HT1080 (cell line): ENCODE measurements at places on chromosomes 16 and 17. TPM values are rescaled to one million over a fixed set of nuclear protein-coding genes. Genes with fewer than 3 reads are reported as not detected.

DNA sequence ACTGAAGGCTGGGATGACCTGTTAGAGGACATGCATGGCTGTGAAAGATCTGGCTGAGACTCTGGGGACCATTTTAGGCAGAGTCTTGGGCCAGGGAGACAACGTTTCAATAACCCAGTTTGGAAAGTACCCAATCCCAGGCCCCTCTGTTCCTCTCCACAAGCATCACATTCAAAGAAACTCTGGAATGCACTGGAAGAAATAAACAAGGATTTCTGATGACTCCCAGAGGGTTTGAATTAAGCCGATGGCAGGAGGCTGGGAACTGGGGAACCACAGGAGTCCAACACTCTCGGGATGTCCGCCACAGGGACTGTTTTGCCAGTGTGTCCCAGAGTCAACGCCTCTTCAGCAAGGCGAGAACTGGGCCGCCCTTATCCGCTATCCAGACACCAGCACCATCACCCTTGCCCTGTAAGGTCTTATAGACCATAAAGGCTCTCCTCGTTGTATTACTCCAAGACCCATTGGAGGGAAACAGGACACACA, 3.3 kb downstream of the PMP22 start:
- no peak for DNase-seq

PYY gene
- total RNA-seq = not detected in 2 replicates

- no peak for DNase-seq
These were observed 16.1 kb downstream of the TEKT5 start for GRCh38 chr16:10678655-10679054.

DNA sequence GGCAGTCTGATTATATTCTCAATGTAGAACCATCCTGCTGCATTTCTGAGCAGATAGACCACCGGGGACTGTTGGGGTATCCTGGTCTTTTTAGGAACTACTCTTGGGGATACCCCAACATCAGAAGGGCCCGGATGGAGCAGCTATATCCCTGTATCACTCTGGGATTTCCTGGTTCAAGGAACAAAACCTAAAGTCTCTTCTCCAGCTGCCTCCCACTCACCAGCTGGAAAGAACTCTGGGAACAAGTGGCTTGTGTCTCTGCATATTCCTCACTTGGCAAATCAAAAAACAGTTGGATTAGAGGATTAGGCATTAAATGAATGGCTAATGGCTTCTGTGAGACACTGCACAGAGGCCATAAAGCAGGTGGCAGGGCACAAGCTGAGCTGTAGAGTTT, 62.3 kb upstream of the HS3ST2 start:
- DNase-seq = no peak

GRCh38 chr16:67426950-67427349, 4.0 kb upstream of the HSD11B2 start:
- DNase-seq = no peak

- DNase-seq = no peak
These were observed 154.1 kb upstream of the CDH5 start for GRCh38 chr16:66212428-66212827.

DNA sequence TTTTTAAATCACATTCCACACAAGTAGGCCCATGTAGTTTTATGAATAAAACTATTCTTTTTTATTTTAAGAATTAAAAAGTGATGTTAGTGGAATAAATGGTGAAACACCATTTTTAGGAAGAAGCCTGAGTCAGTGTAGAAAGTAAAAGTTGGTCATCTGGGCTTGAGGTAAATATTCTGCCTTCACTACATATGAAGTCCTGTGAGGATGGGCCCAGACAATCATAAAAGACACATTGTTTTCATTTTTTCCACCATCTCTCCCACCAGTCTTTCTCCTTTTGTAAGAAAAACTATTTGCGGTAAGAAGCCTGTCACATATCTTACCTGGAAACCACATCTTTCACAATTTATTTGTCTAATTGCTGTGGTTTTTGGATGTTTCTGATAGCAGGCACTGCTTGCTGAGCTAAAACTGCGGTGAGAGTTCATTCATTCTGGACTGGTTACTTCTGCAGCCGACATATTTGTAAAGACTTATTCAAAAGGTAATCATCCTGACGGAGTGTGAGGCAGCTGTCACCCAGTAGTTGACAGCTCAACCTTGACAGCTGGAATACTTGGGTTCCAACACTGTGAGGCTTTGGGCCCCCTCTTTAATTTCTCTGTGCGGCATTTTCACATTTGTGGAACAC, 10.6 kb upstream of the RFFL start:
- DNase-seq = no peak

CD300H gene
- total RNA-seq = not detected in 2 replicates

GRCh38 chr16:15958703-15959348, 9.4 kb downstream of the ABCC1 start:
- DNase-seq = no peak

CCDC40 gene
- total RNA-seq = 0.27 and 2.0 TPM in 2 replicates

DNA sequence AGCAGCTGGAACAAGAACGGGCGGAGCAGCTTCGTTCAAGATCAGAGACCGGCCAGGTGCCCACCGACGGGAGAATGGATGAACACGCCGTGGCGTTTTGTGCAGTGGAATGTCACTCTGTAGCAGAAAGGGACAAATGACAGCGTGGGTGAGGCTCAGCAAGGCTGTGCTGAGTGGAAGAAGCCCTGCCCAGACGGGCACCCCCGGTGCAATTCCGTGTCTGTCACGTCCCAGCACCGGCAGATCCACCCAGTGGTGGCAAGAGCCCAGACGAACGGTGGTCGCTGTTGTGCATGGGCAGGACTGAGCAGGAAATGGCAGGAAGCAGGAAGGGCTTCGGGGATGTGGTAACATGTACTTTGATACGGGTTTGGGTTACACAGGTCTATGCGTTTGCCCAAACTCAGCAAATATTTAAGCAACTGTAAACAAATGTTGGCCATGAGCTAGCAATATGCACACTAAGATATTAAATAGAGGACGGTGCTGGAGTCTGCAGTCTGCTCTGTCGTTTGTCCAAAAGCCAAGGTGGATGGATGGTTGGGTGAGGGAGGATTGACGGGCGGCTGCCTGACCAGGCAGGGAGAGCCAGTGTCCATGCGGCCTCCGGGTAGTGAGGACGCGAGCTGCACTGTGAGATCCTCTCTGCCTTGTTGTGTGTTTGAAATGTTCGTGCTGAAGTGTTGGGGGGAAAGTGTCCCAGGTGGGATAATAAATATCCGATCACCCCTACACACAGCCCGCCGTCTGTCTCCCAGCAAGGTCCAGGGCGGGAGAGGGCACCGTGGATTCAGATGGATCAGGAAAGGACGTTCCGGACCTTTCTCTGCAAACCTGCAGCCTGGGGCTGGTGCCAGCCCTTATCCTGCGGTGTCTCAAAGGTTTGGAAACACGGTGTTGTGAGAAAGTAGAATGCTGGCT, 48.4 kb downstream of the COX4I1 start:
- no peak for DNase-seq

DHX58 gene
- 4.9 and 5.7 TPM in 2 replicates for total RNA-seq

DERL2 gene
- 47.4 and 64.4 TPM in 2 replicates for total RNA-seq

TMIGD1 gene
- not detected in 2 replicates for total RNA-seq

DNA sequence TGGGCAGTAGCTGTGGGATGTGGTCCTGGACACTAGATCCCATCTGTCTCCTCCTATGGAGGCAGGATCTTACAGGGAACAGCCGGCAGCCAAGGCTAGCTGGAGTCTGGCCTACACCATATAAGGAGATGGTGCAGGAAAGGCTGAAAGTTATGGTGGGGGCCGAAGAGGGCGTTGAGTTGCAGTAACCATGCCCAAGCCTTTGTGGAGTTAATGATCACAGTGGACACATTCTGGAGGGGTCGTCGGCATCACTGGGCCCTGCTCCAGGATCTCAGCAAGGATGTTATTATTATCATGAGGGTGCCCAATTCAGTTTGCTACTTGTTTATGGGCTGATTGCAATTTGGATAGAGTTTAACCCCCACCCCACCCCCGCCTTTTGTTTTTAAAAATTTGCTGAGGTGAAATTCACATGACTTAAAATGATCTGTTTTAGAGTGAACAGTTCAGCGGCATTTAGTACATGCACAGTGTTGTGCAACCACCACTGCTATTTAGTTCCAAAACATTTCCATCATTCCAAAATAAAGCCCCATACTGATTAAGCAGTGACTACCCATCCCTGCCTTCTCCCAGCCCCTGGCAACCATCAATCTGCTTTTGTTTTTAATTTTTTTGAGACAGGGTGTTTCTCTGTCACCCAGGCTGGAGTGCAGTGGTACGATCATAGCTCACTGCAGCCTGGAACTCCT, 184.3 kb upstream of the CACNG3 start:
- DNase-seq = no peak

ZG16B gene
- 0.20 and 0.47 TPM in 2 replicates for total RNA-seq

DNA sequence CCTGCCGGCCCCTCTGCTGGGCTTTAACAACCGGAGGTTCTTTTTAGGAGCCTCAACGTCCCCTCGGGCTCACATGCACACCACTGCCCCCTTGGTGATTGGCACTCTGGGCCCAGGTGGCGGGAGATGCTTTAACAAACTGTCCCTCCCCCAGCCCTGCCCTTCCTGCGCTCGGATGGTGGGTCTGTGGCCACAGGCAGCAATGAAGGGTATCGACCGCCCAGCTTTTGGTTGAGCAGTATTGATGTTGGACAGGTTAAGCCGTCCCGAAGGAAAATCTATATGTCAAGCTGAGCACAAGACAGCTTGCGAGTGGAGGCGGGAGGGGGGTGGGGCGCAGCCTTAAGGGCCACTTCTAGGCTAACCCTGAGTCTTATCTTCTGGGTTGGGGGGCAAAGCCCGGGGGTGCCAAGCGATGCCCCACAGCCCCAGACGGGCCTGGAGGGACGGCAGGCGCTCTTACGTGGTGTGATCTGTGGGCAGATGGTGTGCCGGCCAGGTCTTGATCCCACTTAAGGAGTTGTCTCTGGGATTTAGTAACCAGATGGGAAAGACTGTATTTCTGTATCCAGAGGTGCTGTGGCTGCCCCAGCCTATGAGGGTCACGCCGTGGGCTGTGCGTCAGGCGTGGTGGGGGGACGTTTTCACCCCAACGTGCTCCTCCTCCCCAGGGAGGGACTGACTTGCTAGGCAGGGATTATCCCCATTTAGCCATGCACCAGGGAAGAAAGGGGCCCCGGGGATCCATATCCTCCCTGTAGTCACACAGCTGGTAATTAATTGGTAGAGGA, 6.2 kb downstream of the GSE1 start:
- DNase-seq = no peak

GRCh38 chr16:79407461-79408135, 192.9 kb downstream of the MAF start:
- DNase-seq = no peak

CLEC19A gene
- not detected in 2 replicates for total RNA-seq

DNA sequence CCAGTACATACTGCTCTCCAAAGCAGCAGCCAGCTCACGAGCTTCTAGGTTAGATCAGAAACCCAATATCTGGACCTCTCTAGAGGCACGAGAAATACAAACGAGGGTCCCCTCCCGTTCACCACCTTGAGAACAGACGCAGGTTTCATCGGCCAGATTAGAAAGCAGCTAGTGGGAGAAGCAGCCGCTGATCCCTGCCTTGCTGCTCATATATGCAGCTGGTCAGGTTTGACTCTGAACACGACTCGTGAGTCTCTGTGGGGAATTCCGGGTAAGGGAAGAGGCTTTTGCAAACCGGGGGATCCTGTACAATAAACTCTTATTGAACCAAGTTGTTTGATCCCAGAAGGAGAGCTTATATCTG, 1.6 kb downstream of the VAT1L start:
- no peak for DNase-seq

GRCh38 chr16:27365142-27366089, 36.6 kb upstream of the IL21R start:
- DNase-seq = peak; percentile 83

DNA sequence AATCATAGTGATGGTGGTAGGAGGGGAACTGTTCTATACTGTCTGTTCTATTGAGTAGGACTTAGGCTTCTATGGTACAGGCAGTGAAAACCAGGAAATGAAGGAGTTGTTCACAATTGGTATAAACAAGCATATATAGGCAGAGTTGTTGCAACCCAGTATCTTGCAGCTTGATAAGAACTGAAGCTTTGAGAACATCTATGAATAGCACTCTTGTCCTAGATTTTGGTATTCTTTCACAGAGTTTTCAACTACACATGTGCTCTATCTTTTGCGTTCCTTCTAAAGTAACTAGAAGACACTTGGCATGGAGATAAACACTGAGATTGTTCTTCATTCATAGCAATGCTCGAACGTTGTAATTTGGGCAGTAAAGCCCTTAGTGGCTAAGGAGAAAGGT, 91.8 kb downstream of the KCNJ2 start:
- no peak for DNase-seq

GRCh38 chr17:32623196-32623595, 136.4 kb downstream of the CDK5R1 start:
- no peak for DNase-seq

GRCh38 chr16:84964386-84965128, 46.8 kb downstream of the ZDHHC7 start:
- no peak for DNase-seq

GRCh38 chr16:14611660-14612059, 18.4 kb downstream of the PARN start:
- no peak for DNase-seq

- peak; percentile 99 for DNase-seq
These were observed 300.6 kb downstream of the SOX9 start for GRCh38 chr17:72421128-72422092.

DNA sequence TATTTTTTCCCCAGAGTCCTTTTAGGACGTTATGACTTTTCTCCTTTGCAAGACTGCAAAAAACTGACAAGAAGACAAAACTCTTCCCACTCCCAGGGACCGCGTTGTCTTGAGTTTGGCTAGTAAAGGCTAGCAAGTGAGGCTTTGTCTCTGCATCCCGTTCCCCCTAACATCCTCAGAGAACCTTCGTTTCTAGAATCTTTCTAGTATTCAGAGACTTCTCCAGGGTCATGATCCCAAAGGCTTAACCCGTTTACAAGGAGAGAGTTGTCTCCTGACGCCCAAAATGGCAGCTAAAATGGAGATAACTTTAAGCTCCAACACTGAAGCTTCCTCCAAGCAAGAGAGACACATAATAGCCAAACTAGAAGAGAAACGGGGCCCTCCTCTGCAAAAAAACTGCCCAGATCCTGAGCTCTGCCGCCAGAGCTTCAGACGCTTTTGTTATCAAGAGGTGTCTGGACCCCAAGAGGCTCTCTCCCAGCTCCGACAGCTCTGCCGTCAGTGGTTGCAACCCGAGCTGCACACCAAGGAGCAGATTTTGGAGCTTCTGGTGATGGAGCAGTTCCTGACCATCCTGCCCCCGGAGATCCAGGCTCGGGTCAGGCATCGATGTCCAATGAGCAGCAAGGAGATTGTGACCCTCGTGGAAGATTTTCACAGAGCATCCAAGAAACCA, 843 bp downstream of the ZNF174 start:
- peak; percentile 5 for DNase-seq

CACNG4 gene
- not detected in 2 replicates for total RNA-seq

- peak; percentile 99 for DNase-seq
These were observed 272.7 kb downstream of the SOX9 start for GRCh38 chr17:72393553-72393952.

CDH11 gene
- 4.2 TPM in 2 replicates for total RNA-seq

DNA sequence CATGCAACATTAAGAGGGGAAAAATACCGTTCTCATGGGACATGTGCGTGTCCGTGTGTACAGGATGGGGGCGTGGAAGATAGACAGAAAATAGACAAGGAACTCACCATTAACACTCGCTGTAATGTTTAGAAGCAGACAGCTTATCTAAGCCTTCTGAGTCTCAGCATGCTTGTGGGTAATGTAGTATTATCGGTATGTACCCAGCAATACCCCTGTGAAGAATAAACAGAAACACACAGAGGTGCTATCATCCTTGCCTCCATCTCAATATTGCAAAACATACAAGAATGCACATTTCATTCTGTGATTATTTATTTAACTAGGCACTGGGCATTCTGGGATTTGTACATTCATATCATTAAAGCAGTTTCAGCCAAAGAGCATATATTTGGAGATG, 42.0 kb upstream of the RBFOX1 start:
- no peak for DNase-seq

- DNase-seq = no peak
These were observed 196.7 kb downstream of the CDH11 start for GRCh38 chr16:64925166-64925565.
